ENCODE measurements at places on chromosomes 7 and 10.

DNA sequence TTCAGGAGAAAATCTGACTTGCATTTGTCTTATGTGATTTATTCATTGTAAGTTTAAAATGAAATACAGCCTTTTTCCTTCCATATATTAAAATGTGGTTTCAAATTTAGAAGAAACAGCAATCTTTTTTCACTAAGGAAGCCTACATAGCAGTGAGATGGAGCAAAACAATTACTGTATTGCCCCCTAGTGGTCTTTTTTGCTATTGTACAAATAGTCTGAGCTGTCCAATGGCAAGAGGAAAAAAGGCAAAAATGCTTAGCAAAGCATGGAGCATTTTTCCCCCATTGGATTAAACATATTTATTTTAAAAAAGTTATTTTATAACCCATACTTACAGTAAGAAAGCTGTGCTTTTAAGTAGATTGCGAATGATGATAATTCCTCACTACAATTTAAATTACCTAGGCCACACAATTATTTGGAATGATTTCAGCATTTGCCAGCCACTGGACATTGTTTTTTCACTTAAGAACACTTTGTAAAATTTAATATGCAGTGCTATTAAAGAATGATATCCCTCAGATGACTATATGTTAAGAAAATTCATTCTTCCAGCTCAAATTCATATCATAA is 119.5 kb downstream of the CPED1 start:
- peak; percentile 69 for DNase-seq

DNA sequence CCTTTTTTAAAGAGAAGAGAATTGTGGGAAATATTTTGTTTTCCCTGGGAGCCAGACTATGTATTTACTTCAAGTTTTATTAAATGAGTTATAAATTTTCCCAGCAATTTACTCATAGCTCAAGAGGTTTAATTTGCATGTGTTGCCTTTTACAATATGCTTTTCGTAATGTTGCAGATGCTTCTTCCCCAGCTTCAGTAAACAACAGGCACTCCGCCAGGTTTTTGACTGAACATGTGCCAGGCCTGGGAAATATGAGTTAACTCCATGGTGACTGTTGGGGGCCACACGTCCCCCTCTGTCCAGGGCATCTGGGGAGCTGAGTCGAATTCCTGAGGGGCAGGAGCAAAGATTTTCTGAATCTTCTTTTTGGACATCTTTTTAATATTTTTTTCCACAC is 545.7 kb downstream of the LRMDA start:
- DNase-seq, result no peak

DNA sequence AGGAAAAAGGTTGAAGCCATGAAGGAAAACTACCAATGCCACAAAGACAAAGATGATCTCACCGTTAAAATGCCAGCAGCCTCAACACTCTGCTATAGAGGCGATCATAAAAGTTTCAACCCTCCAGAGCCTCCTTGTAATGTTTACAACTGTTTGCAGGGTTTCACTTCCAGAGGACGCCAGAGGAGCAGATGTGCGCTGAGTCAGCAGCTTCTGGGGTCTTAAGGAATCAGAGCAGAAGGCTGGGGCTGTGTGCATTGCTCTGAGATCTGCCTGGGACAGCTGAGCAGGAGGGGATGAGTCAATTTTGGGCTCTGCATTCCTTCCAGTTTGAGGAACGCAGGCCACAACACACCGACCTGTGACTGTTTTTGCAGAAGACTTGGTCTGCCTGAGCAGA is 98.3 kb downstream of the TMEM130 start:
- DNase-seq, result peak; percentile 70

- DNase-seq, result no peak
Observed at GRCh38 chr7:112428715-112429114, 21.5 kb upstream of the IFRD1 start.

DNA sequence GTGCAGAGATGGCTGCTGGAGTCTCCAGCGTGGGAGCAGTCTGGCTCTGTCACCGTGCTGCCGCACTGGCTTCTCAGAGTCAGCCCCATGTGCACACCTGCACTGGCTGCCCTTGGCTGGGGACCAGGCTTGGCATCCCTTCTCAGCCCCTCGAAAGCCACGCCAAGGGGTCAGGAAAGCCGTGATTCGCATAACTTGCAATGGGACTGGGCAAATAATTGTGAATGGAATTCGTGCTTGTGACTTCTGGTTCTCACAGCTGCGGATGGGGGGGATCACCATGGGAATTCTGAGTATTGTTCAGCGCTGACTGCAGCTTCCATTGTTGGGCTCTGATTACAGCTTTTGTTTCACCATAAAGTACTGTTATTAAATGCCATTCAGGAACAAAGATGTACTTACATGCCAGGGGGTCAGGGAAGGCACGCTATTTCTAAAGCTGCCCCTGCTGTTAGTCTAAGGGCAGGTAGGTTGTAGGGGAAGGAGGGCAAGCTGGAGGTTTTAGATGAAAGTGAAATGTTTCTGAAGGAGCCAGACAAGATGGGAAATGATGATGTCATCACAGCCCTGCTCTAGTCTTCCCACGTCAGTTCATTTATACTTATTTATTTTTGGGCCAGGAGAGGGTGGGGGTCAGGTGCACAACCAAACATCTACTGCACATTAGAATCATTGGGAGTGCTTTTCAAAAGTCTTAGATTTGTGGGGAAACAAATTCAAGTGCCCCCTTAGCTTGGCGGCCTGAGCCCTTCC is 5.8 kb upstream of the PLEKHA1 start:
- DNase-seq, result no peak

- peak; percentile 56 for DNase-seq
Observed at GRCh38 chr7:133797818-133798520, 329.2 kb upstream of the LRGUK start.

DNA sequence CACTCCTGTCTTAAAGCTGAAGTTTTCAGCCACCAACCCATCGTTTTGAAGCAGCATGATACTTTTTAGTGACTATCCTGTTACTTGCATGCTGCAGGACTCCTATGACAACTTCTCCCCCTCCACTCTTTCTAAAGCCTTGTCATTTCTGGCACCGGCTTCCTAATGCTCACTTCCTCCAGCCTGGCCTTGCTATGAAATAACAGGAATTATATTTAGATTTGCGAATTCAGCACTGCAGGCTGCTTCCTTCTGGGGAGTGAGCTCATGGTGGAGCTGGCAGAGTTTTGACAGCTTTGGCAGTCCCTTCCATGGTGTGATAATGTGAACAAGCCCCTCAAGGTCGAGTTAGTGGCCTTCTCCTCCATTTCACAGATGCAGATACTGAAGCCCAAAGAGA is 13.4 kb downstream of the BLNK start:
- DNase-seq, result no peak

DNA sequence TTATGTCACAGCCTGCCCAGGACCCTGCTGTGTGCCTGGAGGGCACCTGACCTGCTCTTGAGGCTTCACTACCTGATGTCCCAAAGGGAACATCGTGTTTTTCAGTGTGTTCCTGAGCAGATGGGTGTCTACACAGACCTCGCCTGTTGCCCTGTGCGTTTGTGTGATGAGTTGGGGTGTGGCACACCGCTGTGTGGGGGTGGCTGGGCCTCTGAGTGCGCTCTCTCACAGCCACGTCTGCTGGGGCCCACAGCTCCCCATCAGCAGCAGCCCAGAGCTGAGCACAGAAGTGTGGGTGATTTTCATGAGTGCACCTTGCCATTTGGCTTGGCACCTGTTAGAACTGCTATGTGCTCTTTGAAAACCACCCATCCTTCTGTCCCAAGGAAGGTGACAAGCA is 121.5 kb downstream of the NKX6-2 start:
- no peak for DNase-seq

DNA sequence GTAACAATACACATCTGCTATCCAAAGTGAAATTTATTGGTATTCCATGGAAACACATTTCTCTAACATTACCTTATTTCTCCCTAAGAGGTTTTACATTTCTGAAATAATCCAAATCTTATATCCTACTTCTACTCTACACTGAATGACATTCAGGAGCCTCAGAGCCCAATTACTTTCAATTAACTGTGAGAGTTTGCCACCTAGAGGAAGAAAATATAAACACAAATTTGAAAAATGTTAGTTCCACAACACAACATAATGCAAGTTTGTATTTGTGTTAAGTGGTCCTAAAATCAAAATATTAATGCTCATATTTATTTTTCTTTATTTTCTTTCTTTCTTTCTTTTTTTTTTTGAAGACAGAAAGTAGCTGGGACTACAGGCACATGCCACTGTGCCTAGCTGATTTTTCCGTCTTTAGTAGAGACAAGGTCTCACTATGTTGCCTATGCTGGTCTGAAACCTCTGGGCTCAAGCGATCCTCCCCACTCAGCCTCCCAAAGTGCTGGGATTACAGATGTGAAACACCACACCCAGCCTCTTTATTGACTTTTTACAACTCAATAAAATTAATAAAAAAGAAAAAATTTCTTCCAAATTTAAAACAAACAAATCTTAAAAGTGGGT is 46.0 kb downstream of the ATAD1 start:
- peak; percentile 39 for DNase-seq

Data from EL (cell line).